ENCODE measurements at places on chromosomes 2 and 18.

- no peak for DNase-seq
These were observed 105.4 kb downstream of the QPCT start for GRCh38 chr2:37449761-37450296.

DNA sequence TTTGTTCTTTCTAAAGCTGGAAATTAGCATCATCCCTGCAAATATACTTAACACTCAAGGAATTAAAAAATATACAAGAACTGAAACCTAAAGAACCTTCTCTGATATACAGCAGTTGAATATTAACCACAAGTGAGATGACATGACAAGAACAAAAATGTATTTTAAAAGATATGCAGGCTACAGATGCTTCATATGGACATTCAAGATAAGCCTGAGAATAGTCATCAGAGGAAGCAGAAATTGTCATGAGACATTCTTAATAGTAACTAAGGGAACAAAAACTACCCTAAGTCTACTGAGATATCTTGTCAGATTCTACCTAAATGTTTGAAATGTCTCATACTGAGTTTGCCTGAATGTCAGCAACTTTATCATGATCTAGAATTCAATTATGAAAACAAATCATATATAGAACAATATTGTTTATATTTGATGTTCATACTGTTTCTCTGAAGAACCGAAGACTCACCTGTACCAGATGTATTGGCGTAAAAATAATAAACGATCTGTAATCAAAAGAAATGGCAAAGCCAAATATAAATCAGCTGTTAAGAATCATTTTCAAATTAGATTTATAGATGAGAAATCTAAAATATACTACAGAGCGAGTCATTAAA is 4.7 kb downstream of the NBAS start:
- no peak for DNase-seq

DNA sequence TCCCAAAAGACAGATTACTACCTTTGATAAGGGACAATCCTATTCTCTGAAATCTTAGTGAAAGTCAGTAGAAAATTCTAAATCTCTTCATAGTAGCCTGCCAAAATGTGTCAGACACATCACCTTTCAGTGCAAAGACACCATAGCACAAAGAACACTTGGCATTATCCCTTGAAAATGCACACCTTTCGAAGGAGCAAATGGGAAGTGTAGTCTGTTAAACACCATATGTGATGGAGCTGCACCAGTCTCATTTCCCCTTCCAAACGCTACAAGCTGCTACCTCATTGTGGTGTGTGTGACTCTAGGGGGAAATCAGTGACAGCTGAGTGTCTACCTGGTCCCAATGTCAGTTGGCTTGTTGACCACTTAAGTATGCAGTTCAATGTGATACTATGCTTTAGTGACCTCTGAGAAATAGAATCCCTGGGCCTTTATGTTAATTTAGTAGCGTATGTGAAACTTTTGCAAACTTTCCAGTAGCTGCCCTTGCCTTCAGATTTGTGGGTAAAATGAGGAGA is 551.7 kb downstream of the ARHGAP15 start:
- no peak for DNase-seq

GRCh38 chr18:59096098-59096789 is 43.4 kb upstream of the SEC11C start:
- no peak for DNase-seq

- no peak for DNase-seq
These were observed 93.8 kb downstream of the NRP2 start for GRCh38 chr2:205776139-205776538.

All from stimulated activated CD8-positive, alpha-beta memory T cell treated with anti-CD3 and anti-CD28 coated beads, Interleukin-7, amount 100 ng/mL, for 1 hour (primary cell).